ENCODE measurements at places on chromosomes 7 and 10.
A peak's percentile ranks its signal among the peaks of the same experiment; 100 is the strongest.

GRCh38 chr10:57507788-57508187 lies 759.9 kb downstream of the IPMK start:
- DNase-seq, result no peak

GRCh38 chr10:15943426-15943825 lies 83.1 kb upstream of the MINDY3 start:
- no peak for DNase-seq

DNA sequence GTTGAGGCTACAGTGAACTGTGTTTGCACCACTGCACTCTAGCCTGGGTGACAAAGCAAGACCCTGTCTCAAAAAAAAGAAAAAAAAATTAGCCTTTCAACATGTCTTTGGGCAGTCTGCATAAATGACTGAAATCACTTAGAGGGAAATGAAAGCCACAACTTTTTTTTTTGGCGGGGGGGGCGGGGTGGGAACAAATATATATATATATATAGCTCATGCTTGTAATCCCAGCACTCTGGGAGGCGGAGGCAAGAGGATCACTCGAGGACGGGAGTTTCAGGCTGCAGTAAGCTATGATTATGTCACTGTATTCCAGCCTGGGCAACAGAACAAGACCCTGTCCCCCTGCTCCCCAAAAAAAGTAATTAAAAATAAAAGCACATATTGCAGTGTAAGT lies 23.4 kb upstream of the MICU1 start:
- no peak for DNase-seq

GRCh38 chr7:44977304-44977958 lies 1.4 kb downstream of the MYO1G start:
- no peak for DNase-seq

GRCh38 chr10:124012991-124013390 lies 80.4 kb downstream of the CHST15 start:
- no peak for DNase-seq

DNA sequence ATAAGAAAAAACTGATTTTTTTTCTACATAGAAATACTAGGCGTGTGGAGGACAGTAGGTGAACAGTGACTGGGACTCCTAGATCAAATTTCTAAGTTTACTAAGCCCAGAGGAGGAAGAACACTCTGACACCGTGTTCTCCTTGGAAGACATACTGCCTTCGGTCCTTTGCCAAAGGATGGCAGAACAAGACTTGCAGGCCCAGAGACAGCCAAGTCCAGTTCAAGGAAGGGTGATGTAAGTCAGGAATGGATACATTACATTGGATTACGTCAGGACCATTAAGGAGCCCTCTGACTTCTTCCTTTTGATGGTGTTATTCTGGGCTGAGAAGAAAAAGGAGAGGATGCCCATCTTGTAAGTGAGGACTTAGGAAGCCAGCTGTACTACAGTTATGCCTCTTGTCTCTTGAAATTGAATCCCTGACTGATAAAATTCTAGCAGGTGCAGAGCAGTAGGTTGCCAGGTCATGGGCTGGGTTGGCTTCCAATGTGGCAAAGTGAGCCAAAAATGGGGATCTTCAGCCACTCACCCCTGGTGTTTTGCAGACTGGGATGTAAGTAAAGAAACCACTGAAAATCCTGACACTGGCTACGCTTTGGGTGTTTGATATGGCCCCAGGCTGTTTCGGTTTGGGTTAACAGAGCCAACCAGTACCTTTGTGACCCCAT lies 45.1 kb downstream of the RELN start:
- no peak for DNase-seq

DNA sequence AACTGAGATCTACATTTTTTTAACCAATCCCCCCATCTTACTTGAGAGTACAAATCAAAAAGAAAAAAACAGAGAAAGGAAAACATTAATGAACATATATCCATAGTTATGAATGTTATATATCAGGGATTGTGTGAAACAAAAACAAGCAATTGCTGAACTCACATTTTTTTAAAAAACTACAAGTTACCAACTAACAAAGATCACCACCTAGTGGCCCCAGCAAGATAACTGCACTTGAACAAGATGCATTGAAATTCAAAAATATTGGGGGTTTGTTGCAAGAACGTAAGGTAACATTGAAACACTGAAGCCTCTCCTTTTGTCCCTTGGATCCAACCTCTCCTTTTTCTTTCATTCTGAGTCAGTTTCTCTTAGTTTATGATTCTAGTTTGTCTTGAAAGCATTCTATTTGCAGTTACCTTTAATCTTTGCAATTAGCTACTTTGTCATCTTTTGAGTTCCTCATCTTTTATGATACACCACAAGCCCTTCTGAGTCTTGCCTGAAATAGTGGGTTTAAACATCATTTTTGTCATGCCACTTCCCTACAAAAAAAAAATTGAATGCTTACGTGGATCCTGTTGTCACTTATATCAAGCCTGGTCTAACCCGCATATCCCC lies 87.3 kb upstream of the TES start:
- DNase-seq, result peak; percentile 22
